Memory B cell (primary cell): ENCODE measurements at places on chromosomes 7 and 10.
A peak's percentile ranks its signal among the peaks of the same experiment; 100 is the strongest.

DNA sequence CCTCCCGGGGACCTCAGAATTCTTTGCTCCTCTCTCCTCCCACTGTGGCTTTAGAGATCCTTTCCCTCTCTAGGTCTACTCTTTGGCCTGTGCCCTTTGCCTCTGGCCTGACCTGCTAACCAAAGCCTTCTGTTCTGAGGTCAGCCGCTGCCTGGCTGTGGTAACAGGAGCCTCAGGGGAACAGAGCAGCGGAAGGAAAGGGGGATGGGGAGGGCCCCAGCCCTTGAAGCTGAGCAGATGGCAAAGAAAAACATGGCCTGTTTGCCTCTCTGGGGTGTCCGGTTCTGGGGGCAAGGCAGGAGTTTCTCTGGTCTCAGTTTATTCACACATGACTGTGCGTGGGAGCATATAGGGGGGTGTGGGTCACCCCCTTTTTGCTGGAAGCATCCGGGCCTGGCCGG is 28.2 kb downstream of the COL26A1 start:
- peaks cover 25% of the 10 kb centered on the region for H3K4me1 ChIP-seq
- H3K27me3 ChIP-seq, result peaks cover 7% of the 10 kb centered on the region
- peak overlapping the region; percentile 11 for H3K27ac ChIP-seq
- H3K36me3 ChIP-seq, result peaks cover 2% of the 10 kb centered on the region
- DNase-seq, result peak; percentile 32

DNA sequence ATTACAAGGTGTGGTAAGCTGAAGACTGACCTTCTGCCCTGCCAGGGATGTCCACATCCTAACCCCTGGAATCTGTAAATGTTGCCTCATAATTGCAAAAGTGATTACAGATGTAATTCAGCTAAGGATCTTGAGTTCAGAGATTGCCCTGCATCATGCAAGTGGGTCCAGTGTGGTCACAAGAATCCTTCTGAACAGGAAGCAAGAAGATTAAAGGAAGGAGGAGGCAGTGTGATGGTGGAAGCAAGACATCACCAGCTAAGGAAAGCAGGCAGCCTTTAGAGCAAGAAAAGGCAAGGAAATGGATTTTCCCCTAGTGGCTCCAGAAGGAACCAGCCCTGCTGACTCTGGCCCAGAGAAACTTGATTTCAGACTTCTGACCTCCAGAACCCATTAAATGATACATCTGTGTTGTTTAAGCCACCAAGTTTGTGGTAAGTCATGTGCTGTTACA is 78.1 kb downstream of the USP6NL start:
- H3K27me3 ChIP-seq, result no peaks in the 10 kb centered on the region
- H3K4me1 ChIP-seq, result peaks cover 56% of the 10 kb centered on the region
- no peak overlapping the region for H3K4me3 ChIP-seq
- peaks cover 1% of the 10 kb centered on the region for H3K36me3 ChIP-seq
- H3K27ac ChIP-seq, result peak overlapping the region; percentile 86

DNA sequence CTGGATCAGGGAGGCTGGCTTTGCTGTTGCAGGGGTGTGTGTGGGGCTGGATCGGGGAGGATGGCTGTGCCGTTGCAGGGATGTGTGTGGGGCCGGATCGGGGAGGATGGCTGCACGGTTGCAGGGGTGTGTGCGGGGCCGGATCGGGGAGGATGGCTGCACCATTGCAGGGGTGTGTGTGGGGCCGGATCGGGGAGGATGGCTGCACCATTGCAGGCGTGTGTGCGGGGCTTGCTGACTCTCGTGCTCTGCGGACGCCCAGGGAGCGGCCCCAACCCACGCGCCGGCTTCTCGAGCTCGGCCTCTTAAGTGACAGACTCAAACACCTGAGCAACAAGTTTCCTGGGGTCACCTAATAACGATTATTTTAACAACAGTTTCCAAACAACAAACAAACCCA is 518.2 kb downstream of the DNAJB6 start:
- no peak for DNase-seq
- no peaks in the 10 kb centered on the region for H3K27me3 ChIP-seq
- no peak overlapping the region for H3K27ac ChIP-seq
- no peaks in the 10 kb centered on the region for H3K4me1 ChIP-seq

DNA sequence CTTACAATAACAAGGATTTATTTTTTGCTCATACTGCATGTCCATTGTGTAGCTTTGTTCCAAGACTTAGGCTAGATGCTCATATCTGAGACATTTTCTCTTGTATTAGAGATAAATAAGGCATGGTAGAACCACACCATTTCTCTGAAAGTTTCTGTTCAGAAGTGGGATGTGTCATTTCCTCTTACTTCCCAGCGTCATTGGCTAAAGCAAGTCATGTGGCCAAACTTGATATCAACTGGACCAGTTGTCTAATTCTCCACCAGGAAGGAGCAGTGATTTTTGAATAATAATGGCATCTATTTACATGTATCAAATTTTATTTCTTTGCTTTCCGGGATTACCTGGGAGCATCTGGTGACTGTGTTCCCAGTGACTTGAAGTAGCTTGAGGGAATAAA is 38.3 kb downstream of the AHCYL2 start:
- H3K4me3 ChIP-seq, result no peak overlapping the region
- H3K4me1 ChIP-seq, result peaks cover 19% of the 10 kb centered on the region
- DNase-seq, result no peak
- no peak overlapping the region for H3K27ac ChIP-seq
- no peaks in the 10 kb centered on the region for H3K36me3 ChIP-seq
- no peaks in the 10 kb centered on the region for H3K27me3 ChIP-seq

GRCh38 chr10:72887043-72887442 is 6.5 kb upstream of the OIT3 start:
- H3K4me1 ChIP-seq, result peaks cover 6% of the 10 kb centered on the region
- H3K27me3 ChIP-seq, result peaks cover 4% of the 10 kb centered on the region
- no peak for DNase-seq
- H3K36me3 ChIP-seq, result peaks cover 33% of the 10 kb centered on the region
- no peak overlapping the region for H3K27ac ChIP-seq

- no peak overlapping the region for H3K27ac ChIP-seq
- H3K27me3 ChIP-seq, result no peaks in the 10 kb centered on the region
- H3K36me3 ChIP-seq, result no peaks in the 10 kb centered on the region
- no peak for DNase-seq
- no peaks in the 10 kb centered on the region for H3K4me1 ChIP-seq
- H3K4me3 ChIP-seq, result no peak overlapping the region
These were observed 42.7 kb upstream of the NKX6-2 start for GRCh38 chr10:132828681-132829080.

- no peak overlapping the region for H3K4me3 ChIP-seq
- no peak for DNase-seq
- H3K36me3 ChIP-seq, result no peaks in the 10 kb centered on the region
- H3K27me3 ChIP-seq, result peaks cover 13% of the 10 kb centered on the region
These were observed 71.4 kb downstream of the NEURL1 start for GRCh38 chr10:103564776-103565520.
